NCI-H1092 (cell line): ENCODE measurements at places on chromosomes 1 and 21.

DNA sequence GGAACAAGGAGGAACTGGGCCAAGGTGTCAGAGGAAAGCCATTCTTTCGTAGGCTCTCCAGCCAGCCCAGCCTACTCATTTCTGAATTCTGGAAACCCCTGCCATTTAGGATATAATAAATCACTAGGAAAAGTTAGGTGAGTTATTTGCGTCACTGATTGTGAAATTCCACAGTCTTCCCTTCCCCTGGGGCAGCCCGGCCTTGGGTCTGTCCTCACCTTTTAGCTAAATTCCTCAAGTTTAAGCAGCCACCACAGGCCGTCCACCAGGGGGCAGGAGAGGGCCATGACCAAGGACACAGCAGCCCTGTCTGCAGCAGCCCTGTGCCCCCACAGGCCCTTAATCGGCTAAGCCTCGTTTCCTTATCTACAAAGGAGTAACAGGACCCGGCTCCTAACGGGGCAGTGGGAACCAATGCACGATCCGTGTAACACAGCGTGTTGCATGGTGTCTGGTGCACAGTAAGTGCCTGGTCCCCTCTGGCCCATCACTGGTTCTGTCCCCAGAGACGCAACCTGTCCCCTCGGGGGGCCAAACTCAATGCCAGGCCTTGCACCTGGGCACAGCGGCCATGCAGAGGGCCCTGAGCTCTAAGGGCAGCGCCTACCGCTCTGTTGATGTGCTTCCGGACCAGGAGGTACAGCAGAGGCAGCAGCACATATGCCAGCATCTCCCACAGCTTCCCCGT lies 18.1 kb downstream of the GPR157 start:
- peak; percentile 69 for DNase-seq

DNA sequence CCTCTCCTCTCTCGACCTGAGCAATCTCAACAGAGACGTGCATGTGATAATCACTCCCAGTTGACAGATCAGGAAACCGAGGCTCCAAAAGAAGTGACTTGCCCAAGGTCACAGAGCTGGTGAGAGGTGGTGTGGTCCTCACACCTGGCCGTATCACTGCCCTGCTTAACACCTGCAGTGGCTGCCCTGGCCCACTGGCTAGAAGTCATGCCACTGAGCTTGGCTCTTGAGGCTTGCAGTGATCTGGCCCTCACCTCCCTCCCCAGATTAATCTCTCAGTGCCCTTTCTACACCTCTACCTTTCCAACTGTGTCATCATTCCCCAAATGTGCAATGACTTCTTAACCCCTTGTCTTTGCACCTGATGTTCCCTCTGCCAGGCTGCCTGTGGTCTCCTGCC lies 38.8 kb downstream of the CDCP2 start:
- DNase-seq = no peak

- DNase-seq = no peak
Measured at GRCh38 chr1:114550336-114550735, 31.1 kb downstream of the BCAS2 start.

GRCh38 chr1:47592296-47593012 lies 154.6 kb downstream of the FOXD2 start:
- DNase-seq = peak; percentile 17

GRCh38 chr1:53546409-53547155 lies 87.4 kb downstream of the DMRTB1 start:
- no peak for DNase-seq

- no peak for DNase-seq
Measured at GRCh38 chr1:36773827-36774541, 260.3 kb downstream of the GRIK3 start.

- no peak for DNase-seq
Measured at GRCh38 chr21:36419241-36419640, 34.0 kb downstream of the CHAF1B start.

- DNase-seq = no peak
Measured at GRCh38 chr1:228799924-228800323, 64.6 kb downstream of the RHOU start.

GRCh38 chr1:222081859-222082258 lies 340.0 kb upstream of the DUSP10 start:
- DNase-seq = no peak

- DNase-seq = no peak
Measured at GRCh38 chr1:228339766-228340685, 66.6 kb downstream of the TRIM11 start.

- DNase-seq = no peak
Measured at GRCh38 chr1:188719735-188720134, 1757.9 kb downstream of the BRINP3 start.

DNA sequence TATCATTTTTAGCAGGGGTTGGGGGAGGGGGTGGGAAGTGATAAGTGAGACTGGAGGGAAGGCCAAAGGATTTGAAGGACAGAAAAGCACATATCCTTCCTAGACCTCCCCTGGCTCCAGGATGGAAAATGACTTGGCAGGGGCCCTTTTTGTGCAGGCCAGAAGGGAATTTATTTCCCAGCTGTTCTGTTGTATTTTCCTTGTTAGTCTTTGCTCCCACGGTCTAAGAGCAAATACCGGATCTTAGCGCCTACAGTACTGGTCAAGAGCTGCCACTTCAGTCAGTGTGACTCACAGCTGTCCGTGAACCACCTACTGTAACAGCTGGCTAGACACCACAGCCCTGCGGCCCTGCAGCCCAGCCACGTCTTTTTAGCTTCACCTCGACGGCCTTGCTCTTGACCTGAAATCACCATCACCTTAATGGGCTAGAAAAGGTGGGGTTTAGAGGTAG lies 51.0 kb upstream of the ERRFI1 start:
- no peak for DNase-seq

DNA sequence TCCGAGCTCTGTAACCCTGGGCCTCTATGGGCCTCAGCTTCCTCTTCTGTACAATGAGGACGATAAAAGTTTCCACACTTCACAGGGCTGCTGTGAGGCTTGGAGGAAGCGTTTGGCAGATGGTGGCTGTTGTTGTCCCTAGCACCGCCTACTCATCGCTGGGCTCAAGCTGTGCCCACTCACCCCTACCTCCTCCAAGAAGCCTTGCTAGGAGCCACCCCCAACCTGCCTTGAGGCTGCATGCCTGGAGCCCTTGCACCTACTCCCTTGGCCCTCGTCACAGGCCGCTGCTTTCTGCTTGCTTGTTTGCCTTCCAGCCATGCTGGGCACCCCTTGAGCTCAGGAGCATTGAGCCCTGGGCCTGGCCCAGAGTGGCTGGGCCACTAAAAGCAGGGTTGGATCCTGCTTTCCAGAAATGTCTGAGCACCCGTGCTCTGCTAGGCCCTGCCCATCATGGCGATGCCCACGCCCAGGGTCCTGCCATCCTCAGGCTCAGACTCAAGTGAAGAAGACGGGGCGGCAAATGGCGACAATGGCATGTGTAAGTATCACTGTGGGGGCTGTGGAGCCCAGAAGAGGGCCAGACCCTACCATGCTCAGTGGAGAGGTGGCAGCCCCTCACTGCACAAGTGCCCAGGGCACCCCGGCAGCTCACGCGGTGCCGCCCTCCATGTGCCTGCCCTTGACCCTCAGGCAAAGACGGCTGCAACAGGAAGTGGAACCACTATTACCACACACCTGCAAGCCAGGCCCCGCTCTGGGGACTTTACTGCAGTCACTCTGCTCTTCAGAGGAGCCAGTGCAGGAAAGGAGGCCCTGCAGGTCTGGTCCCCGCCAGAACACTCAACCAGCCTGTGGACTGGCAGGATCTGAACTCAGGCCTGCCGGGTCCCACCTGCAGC lies 9.5 kb downstream of the SH3BGRL3 start:
- DNase-seq = no peak

GRCh38 chr1:225990705-225991464 lies 8.3 kb downstream of the SDE2 start:
- no peak for DNase-seq

DNA sequence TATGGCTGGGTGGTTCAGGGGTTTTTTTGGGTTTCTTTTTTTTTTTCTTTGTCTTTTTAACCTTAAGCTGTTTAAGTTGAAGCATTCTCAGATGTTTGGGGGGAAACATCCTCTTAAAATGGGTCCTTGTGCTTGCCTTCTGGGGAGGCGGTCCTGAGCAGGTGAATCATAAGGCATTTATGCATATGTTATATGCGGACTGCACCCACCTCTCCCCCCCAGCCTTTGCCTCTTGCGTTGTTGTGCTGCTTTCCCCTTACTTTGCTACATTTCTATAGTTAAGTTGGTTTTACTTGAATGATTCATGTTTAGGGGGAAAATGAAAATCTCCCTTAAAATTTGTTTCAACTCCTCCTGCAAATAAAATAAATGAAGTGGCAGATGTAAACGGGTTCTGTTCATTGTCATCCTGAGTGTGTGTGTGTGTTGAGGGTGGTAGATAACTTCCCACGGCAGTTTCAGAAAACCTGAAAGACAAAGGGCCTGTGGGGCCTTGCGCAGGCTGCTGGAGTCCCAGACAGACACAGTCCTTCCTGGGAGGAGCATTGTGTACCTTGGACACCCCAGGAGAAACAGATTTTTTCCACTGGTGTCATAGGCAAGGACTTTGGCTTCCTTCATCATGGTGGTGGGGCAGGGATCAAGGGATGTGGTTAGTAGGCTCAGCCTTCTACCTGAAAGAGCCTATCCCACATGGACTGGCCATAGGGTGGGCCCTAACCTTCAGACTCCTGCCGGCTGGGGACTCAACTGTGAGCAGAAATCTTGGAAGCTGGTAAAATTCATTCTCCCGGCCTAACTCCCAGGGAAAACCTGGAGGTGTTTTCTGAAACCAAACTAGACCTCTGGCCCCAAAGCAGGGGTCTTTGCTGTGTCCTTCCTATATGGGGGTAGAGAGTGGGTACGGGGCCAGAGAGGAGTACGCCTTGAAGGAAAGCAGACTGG lies 926 bp upstream of the SH3D21 start:
- no peak for DNase-seq

GRCh38 chr1:61149010-61149860 lies 66.9 kb downstream of the NFIA start:
- DNase-seq = no peak

- peak; percentile 12 for DNase-seq
Measured at GRCh38 chr1:162391790-162392563, 10.4 kb downstream of the C1orf226 start.

GRCh38 chr1:9427388-9427787 lies 111.9 kb upstream of the SLC25A33 start:
- no peak for DNase-seq

GRCh38 chr1:12565966-12566352 lies 52.1 kb downstream of the DHRS3 start:
- DNase-seq = no peak

DNA sequence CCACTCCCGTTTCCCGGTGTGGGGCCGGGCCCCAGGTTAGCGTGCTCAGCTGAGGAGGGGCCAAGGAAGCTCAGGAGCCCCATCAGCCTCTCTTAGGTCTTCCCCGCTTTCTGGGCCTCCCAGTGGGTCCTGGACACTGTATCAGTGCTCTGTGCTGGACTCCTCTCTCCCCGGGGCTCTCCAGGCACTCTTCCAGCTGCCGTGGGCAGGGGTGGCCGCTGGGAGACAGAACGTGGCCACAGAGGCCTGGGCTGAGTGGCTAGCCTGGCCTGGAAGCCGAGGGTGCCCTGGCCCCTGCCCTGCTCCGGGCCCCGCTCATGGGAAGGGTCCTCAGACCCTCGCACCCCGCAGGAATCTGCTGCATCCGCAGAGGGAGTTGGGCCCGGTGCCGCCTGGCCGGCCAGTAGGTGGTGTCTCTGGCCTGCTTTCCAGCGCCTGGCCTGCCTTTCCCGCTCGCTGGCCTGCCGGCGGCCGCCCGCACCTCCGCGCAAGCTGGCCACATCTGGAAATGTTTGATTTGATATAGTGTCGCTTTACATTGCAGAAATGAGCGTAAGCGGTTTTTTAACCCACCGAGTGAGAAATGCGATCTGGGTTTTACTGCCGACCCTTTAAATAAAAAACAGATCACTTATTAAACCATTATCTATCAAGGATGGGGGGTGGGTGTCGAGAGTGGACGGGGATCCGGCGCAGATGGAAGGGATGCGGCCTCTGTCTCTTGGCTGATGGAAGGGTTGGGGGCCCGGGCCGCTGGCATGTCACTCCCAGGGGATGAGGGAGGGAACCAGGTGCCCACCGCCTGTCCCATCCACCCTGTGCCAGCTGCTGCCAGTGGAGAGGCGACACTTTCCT lies 74.4 kb upstream of the TTC34 start:
- no peak for DNase-seq

GRCh38 chr1:21781815-21782348 lies 1.1 kb downstream of the USP48 start:
- no peak for DNase-seq

- no peak for DNase-seq
Measured at GRCh38 chr1:92538413-92539061, 51.8 kb upstream of the GFI1 start.

DNA sequence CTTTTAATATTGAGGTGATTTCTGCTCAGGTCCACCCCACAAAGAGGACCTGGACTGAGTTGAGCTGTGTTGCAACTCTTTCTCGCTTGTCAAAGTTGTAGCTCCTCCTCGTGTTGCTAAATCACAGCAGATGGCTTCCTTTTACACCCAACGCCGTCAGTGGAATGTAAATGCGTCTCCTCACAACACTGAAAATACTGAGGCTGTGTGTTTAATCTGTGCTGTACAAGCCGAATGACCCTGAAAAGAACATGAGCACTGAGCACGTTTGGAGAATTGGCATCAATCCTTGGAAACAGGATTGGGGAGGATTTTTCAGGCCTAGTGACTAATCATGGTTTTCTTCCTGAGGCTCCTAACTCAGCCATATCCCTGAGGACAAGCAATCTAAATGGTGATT lies 196.0 kb downstream of the CRB1 start:
- no peak for DNase-seq

DNA sequence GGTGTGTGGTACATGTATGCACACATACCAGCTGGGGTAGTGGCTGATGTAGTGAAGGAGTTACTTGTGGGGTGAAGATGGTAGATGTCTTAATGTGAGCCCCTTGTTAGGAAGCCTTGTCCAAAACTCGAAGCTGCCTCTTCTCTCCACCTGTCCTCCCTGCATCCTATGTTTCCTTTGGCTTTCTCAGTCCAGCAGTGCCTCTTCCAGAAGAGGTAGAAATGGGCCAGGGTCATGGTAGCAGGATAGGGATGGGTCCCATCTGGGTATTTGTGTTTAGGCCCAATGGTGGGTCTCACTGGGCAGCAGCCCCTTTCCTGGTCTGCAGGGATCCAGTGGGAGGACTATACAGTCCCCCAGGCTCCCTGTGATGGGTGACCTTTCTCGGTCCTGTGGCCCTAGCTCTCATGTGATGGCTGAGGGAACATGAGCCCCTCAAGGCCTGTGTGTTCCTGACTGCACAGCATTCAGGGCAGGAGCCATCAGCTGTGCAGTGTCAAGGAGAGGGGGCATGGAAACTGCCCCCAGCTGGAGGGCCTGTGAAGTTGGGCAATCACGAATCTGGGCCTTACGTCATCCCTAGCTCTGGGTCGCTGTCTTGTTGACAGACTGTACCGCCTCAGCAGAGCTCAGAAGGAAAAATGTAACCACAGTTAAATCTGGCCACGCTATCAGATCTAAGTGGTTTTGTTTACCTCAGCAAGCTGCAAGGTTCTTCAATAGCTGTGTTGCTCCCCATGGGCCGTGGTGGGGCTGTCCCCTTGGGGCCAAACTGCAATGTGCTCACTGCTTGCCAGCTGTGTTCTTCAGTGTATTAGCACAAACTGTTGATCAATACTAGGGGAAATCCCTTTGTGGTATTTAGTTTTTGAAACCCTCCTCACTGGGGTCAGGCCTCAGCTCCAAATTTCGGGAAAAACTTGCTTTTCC lies 82.7 kb downstream of the NOS1AP start:
- no peak for DNase-seq
